CD4-positive, alpha-beta T cell treated with Interleukin-15 for 1 hour (primary cell): ENCODE measurements at places on chromosomes 16 and 17.

DNA sequence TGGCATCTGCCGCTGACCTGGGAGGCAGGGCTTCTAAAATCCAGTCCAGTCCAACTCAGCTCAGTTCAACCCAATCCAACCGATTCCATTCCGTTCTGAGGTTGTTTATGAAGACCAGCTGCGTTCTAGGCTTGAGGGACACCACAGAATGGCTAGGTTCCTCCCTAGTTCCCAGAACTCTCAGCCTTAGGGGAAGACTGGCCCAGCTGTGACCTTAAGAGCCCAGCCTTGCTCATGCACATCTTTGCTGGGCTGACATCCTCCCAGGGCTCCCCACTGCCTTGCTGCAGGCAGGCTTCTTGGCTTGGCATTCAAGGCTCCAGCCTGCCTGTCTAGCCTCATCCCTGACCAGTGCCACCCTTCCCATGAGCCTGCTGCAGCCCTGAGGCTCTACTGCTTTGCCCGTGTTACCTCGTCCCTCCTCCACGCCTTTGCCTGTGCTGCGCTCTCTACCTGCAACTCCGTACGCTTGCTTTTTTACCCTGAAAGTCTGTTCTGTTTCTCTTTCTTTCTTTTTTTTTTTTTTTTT, 7.9 kb downstream of the SLC12A3 start:
- no peak for DNase-seq

DNA sequence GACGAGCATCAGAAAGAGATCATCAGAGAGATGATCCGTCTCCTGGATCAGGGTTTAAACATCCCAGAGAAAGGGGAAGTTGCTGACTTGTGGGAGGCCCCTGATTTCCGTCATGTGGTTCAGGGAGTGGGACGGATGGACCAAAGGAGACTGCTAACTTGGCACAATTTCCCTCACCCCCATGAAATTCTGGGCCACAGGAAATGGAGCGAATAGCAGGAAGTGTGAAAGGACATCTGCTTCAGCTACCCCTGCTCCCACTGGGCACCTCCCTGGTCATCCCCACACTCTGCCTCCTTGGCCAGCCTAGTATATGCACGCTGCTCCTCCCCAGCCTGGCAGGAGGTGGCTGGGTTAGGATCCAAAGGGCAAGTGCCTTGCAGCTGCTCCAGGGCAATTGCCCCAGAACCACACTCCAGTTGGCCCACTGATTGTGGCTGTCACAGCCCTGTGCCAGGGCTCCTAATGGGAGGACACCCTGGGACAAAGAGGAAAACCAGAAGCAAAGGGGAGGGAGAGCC, 1.3 kb downstream of the ARRB2 start:
- DNase-seq: peak; percentile 65

DNA sequence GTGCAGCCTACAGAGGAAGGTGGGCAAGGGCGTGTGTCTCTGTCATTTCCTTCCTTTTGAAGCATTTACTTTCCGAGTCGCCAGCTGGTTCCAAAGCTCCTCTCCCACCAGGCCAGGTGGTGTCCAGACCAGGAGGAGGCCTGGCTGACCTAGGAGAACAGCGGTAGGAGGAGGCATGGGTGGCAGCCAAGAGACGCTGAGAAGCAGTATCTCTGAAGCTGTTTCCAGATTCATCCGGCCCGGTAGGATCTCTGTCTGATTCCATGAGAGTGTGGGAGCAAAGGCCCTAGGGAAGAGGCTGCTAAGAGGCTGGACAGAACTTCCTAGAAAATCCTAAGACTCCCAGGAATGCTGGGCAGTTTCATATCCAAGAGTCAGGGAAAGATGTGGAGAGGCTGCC, 20.3 kb downstream of the MEOX1 start:
- DNase-seq: no peak

DNA sequence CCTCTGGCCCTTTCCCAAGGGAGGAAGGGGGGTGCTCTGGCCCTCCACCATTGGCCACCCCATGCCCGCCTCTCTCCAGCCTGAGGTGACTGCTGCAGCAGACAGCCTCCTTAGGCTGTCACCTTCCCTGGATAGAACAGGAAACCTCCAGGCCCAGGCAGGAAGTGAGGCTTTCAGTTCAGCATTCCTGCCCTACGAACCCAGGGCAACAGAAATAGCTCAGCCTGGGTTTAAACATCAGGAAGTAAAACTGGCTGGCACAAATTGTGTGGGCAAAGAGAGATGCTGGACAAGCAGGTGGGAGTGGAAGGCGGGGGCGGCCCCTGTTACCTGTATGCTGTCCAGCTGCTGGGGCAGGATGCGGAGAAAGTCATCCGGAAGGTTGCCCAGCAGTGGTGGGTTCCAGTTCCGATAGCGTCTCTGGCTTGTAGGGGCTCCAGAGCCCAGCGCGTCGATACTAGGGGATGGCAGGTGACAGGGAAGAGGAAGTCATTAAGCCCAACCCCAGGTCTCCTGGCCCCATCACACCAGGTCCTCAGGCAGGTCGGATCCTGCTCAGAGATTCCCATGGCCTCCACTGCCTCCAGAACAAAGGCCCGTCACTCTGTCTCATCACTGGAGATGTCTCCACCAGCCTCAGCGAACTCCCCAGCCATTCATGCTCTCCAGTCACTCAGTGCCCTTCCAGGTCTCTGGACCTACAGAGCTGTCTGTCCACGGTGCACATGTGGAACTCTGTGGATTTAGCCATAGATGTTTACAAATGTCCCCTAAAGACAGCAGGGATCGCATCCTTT, 23.6 kb upstream of the MRPS23 start:
- no peak for DNase-seq

- no peak for DNase-seq
Observed at GRCh38 chr17:67365738-67366192, 612 bp downstream of the PSMD12 start.

DNA sequence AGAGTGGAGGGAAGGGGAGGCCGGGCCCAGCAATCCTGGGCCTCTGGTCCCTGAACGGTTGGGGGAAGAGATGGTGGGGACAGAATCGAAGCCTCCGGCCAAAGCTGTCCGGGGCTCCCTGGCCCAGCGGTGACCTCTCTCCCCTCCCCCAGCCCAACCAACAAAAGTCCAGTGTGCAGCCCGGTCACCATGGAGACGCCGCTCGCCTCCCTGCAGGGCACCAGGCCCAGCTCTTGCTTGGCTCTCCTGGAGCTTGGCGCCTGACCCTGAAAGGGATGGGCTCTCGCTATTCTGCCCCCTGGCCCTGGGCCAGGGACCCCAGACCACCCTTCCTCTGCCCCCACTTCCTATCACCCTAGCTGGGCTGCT, 1.3 kb downstream of the METRN start:
- no peak for DNase-seq

DNA sequence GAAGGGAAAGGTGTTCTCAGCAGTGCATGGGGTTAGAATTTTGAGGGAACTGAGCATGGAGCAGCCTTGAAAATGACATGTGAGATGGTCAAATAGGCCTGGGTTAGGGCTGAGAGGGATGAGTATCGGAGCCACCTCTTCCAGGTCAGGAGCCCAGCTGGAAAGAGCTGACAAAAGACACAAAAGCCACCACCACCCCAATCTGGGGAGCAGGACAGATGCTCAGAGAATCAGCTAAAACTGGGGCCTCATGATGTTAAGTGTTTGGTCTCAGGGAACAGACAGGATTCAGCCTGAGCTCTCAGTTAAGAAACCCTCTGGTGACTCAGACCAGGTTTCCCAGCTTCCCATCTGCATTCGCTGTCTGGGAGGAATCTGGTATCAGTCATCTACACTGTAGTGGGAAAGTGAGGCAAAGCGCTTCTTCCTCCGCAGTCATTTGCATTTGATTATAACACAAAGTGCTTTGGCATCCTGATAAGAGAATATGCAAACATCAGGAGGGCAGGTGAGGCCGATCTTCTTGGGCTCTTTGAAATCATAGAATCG, 2.6 kb downstream of the WNT9B start:
- DNase-seq: no peak

DNA sequence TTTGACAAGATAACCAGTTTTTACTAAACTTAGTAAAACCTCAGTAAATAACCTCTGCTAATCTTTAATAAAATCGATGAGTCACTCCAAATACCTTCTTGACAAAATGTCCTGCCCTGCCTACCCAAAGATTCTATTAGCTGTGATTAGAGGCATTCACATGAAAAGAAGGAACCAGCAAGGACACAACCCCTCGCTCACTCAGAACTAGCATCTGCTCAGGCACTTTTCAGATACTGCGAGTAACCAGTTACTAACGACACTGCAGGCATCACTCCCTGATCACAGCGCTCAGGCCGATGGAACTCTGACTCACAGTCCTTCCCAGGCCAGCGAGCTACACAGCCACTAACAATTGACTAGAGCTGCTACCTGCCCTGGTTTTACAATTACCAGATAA, 24.3 kb downstream of the PELP1 start:
- no peak for DNase-seq

- no peak for DNase-seq
Observed at GRCh38 chr17:50634915-50635731, 442 bp downstream of the ABCC3 start.

- DNase-seq: no peak
Observed at GRCh38 chr17:58996968-58997367, 109.7 kb downstream of the TRIM37 start.

DNA sequence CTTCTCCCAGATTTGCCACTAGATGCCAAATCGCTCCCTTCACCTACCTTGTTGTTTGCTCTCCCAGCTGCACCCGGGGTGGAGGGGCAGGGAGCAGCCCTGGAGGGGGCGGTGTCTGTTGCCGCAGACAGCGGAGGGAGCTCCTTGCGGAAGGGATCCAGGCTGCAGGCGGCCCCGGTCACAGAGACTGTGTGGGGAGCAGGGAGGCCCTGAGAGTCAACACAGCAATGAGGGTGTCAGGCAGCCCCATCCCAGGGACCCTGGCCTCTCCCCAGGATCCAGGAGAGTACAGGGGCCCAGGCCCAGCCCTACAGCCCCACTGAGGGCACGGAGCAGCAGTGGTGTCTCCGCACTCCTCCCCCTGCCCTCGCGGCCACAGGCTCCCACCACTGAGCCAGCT, 50.5 kb upstream of the CHMP6 start:
- DNase-seq: no peak

DNA sequence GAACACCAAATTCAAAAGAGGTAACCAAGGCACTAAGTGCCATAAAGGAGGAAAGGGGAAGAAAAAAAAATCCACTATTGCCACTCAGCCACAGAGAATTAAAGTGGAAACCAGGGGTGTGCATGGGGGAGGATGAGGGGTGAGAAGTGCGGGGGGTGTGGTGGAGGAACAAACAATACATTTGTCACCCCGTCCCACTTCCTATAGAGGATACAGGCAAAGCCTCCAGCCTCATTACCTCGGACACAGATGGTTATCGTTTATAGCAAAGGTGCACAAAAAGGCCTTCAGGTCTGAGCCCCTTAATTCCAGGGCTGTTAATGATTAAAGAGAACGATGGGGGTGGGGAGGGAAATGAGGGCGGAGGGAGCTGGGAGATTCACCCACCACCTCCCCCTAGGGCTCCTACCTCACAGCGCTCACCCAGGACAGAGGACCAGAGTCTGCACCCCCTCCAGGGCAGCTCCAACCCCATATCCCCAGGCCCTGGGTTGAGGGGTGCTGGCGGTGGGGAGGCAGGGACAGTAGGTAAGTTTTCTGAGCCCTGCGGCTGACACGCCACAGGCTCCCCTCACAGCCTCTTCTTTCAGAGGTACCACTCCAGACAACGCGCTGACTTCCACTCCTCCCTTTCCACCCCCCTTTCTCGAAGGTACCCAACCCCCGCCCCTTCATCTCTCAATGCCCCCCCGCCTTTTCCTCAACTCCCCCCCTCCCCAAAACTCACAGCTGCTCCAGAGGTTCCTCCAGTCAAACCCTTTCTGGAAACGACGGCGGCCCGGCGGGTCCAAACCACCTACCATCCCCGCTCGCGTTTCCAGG, 470 bp downstream of the DCUN1D3 start:
- peak; percentile 24 for DNase-seq

DNA sequence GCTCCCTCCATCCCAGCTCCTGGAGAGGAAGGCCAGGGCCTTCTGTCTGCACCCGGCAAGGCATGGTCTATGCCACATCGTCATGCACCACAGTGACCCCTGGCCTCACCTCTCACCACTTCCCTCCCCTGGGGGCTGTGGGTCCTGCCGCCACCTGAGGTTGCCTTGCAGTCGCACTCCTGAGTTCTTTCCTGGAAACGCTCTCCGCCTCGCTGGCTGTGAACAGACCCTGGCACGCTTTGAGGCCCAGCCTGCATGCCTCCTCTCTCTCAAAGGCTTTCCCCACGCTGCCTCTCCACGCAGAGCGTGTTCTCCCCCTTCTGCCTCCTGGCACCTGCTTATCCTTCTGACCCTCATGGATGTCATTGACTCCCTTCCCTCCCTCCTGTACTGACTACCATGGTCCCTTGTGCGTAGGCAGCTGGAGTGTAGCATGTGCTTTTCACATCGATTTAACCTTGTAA, 45.4 kb downstream of the SEC14L1 start:
- peak; percentile 24 for DNase-seq

- DNase-seq: peak; percentile 35
Observed at GRCh38 chr16:66926961-66927436, 1.7 kb upstream of the RRAD start.

DNA sequence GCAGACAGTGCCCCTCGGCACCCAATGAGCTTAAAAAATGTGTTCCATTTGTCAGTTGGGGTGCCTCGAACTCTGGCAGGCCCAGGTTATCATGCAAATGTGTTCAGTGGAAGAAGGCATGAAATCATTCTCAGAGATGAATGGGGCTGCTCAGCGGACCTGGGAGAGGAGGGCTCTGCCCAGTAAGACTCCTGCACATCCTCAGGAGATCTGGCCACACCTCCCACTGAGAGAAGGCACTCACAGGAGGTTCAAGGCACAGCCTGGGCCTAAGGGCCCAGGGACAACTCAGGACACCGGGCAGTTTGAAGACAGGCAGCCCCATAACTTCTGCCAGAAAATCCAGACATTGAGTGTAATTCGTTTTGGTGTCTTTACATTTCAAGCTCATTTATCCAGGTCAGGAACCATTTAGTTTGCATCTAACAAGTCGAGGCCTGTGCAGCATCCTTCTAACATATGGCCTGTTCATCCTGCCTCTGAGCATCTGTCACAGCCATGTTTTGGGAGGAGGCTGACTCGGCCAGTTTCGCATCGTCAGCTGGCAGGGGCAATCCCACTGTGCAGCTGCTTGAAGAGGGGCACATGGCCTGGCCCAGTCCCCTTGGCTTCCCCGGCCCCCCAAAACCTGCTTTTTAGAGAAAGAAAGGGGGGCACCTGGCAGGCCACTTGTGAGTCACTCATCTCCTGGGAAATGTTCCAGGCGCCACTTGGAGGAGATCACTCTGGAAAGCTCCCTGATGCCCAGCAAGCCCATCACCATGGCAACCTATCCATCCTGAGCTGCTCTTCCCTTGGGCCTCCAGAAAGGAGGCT, 31.2 kb upstream of the BCAR1 start:
- DNase-seq: no peak
